Lower leg skin (tissue), 4 donors: ENCODE measurements at places on chromosomes 6 and 20. TPM values are rescaled to one million over a fixed set of nuclear protein-coding genes. Genes with fewer than 3 reads are reported as not detected.

Gene FAM83C
- 72.1 TPM for total RNA-seq

Gene SIGLEC1
- total RNA-seq: 0.42 TPM

Gene WFDC10B
- total RNA-seq: 0.54 TPM

Gene GLP1R
- 1.3 TPM for total RNA-seq

Gene DLL1
- 49.0 TPM for total RNA-seq

Gene DYNLT1
- total RNA-seq: 48.6 TPM

Gene MACROD2
- total RNA-seq: 24.0 TPM

Gene C6orf132
- 119 TPM for total RNA-seq
